ENCODE measurements at places on chromosomes 7 and 10.

GRCh38 chr7:149334930-149335329, 72.9 kb downstream of the ZNF783 start:
- DNase-seq: no peak

GRCh38 chr7:2478800-2479199, 2.6 kb upstream of the GRIFIN start:
- DNase-seq: no peak

DNA sequence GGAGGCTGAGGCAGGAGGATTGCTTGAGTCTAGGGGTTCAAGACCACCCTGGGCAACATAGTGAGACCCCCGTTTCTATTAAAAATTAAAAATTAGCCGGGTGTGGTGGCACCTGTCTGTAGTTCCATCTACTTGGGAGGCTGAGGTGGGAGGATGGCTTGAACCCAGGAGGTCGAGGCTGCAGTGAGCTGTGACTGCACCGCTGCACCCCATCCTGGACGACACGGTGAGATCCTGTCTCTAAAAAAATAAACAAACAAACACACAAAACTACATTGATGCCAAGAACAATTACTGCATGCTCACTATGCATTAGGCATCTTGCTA, 761 bp upstream of the CHST12 start:
- no peak for DNase-seq

DNA sequence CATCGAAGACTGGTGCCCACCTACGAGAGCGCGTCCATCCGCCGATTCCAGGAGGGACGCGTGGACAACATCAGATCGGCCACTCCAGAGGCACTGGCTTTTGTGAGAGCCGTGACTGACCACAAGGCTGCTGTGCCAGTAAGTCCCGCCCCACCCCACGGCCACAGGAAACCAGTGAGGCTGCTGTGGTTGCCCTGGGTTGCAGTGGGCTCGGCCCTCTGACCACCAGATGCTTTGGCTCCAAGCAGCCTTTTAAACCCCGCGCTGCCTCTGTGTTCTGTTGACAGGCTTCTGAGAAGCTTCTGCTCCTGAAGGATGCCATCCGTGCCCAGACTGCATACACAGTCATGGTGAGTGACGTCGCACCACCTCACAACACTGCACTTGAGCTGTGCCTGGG, 24.4 kb upstream of the C10orf53 start:
- peak; percentile 23 for DNase-seq
